A549 treated with GW870086 at 1 μM for 4 hours (cell line): ENCODE measurements at places on chromosomes 1 and 21. TPM values are rescaled to one million over a fixed set of nuclear protein-coding genes. Genes with fewer than 3 reads are reported as not detected.

Gene FOXO6
- total RNA-seq = 0.49 to 0.82 TPM (median 0.65 TPM) in 5 replicates

Gene CSF1
- total RNA-seq = 13.6 to 18.1 TPM (median 16.3 TPM) in 5 replicates

Gene TSPEAR
- total RNA-seq = not detected in 5 replicates

Gene PLA2G2C
- not detected in 5 replicates for total RNA-seq

Gene TARS2
- total RNA-seq = 18.9 to 21.3 TPM (median 20.6 TPM) in 5 replicates

Gene KRTAP19-7
- total RNA-seq = not detected in 5 replicates

Gene PTGFRN
- total RNA-seq = 12.0 to 15.7 TPM (median 15.3 TPM) in 5 replicates

Gene PRDX1
- total RNA-seq = 1,997 to 2,230 TPM (median 2,009 TPM) in 5 replicates

Gene SLC9C2
- not detected in 5 replicates for total RNA-seq

Gene TRAF3IP3
- total RNA-seq = not detected in 5 replicates

Gene KRTAP19-2
- not detected in 5 replicates for total RNA-seq

Gene ACTA1
- total RNA-seq = 0.15 to 0.26 TPM in 2 of 5 replicates, not detected in the others

Gene OR6K3
- total RNA-seq = not detected in 5 replicates

Gene SF3B4
- total RNA-seq = 119 to 144 TPM (median 123 TPM) in 5 replicates

Gene CFH
- 4.4 to 5.6 TPM (median 4.4 TPM) in 5 replicates for total RNA-seq

Gene ALDH4A1
- 10.7 to 14.0 TPM (median 13.2 TPM) in 5 replicates for total RNA-seq

Gene CD244
- not detected in 5 replicates for total RNA-seq

Gene CFHR5
- not detected in 5 replicates for total RNA-seq

Gene IL19
- not detected in 5 replicates for total RNA-seq

Gene DIO1
- 0.09 to 0.16 TPM in 2 of 5 replicates, not detected in the others for total RNA-seq

Gene WNT2B
- 0.10 to 0.39 TPM (median 0.17 TPM) in 5 replicates for total RNA-seq

Gene RAP1GAP
- 10.6 to 14.5 TPM (median 13.6 TPM) in 5 replicates for total RNA-seq

Gene OR2L3
- not detected in 5 replicates for total RNA-seq

Gene RYR2
- 0.01 to 0.06 TPM (median 0.02 TPM) in 3 of 5 replicates, not detected in the others for total RNA-seq

Gene ACTL8
- total RNA-seq = 1.4 to 2.2 TPM (median 1.6 TPM) in 5 replicates

Gene CLIC6
- total RNA-seq = 0.07 to 0.09 TPM (median 0.08 TPM) in 4 of 5 replicates, not detected in the other

Gene CR1L
- not detected in 5 replicates for total RNA-seq

Gene TTLL10
- total RNA-seq = not detected in 5 replicates

Gene S100A5
- 0.87 to 1.4 TPM (median 1.1 TPM) in 5 replicates for total RNA-seq

Gene NTNG1
- total RNA-seq = not detected in 5 replicates

Gene DNAJC16
- total RNA-seq = 4.0 to 5.9 TPM (median 5.3 TPM) in 5 replicates

Gene SUSD4
- 0.62 to 1.1 TPM (median 0.73 TPM) in 5 replicates for total RNA-seq

Gene GIPC2
- total RNA-seq = 0.05 TPM in 1 of 5 replicates, not detected in the others

Gene UQCRHL
- 5.7 to 9.2 TPM (median 6.7 TPM) in 5 replicates for total RNA-seq

Gene CD53
- not detected in 5 replicates for total RNA-seq

Gene OR6N1
- total RNA-seq = not detected in 5 replicates
